Psoas muscle (tissue), 8 donors: ENCODE measurements at places on chromosomes 5 and 9. TPM values are rescaled to one million over a fixed set of nuclear protein-coding genes. Genes with fewer than 3 reads are reported as not detected.

Gene PCDHGB2
- 2.2 TPM for total RNA-seq

Gene OR1J2
- not detected for total RNA-seq

Gene INVS
- total RNA-seq = 7.3 TPM

GRCh38 chr5:181088289-181088688 lies 42.7 kb downstream of the OR2V1 start:
- DNase-seq = no peak

Gene FAM151B
- total RNA-seq = 1.2 TPM

Gene GABRA1
- not detected for total RNA-seq

DNA sequence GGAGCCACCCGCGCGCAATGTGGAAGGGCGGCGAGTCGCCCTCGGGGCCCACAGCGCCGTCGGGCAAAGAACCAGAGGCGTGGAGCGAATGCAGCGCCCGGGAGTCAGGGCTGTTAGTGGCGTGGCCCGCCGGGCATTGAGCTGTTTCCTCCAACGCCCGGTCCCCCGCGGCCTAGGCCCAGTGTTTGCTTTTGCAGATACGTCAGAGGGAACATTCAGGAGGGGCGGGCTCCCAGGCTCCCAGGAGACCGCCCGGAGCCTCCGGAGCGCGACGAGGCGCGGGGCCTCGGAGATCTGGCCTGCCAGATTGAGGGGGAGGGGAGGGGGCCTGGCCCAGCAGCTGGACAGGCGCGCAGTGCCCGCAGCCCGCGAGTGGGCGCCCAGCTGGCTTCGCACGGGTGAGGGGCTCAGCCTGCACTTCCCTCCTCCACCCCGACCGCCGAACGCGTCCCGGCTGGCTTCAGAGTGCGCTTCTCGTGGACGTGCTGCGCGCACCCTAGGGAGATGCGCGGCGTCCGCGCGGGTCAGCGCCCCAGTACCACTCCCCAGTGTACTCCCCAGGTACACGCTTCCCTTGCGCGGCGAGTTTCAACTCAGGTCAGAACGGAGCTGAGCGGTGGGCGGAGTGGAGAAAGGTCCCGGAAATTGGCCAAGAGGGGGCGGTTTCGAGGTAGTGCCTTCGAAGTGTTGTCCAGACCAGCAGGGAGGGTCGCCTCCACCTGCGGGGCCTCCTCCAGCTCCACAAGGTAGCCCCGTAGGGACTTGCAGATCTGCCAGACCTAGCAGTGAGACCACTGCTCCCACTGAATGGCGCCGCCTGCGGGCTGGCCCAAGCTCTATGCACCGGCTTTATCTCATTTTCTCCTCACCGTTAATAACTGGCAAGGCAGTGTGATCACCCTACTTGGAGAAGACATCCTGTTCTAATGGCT lies 130.4 kb downstream of the TMEM174 start:
- DNase-seq = no peak

Gene WNK2
- total RNA-seq = 35.5 TPM

GRCh38 chr5:82023644-82024043 lies 51.8 kb downstream of the ATG10 start:
- DNase-seq = no peak

DNA sequence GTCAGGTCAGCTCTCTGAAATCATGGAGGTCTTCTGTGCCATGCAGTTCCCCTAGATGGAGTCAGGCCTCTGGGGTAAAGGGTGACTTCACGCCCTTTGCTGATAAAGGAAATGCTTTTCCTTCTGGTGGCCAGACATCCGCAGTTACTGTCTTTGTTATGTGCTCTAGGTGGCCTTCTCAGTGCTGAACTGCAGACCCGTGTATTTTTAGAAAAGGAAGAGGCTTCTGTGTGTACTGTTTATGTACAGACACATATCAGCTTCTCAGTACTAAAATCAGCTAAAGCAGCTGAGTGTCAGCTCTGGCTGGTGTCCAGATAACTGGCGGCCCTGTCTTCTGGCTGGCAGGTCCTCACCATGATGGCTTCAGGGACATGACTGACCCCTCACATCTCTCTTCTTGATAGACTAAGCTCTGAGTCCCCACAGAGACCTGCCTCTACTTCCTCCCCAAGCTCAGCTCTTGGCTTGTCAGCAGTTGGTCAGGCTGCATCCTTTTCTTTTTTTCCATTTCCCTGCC lies 75.3 kb downstream of the ARHGAP26 start:
- no peak for DNase-seq

Gene GPR151
- total RNA-seq = not detected

Gene EMB
- total RNA-seq = 3.7 TPM

- DNase-seq = no peak
Observed at GRCh38 chr9:115327436-115328122, 209.6 kb upstream of the TNC start.

DNA sequence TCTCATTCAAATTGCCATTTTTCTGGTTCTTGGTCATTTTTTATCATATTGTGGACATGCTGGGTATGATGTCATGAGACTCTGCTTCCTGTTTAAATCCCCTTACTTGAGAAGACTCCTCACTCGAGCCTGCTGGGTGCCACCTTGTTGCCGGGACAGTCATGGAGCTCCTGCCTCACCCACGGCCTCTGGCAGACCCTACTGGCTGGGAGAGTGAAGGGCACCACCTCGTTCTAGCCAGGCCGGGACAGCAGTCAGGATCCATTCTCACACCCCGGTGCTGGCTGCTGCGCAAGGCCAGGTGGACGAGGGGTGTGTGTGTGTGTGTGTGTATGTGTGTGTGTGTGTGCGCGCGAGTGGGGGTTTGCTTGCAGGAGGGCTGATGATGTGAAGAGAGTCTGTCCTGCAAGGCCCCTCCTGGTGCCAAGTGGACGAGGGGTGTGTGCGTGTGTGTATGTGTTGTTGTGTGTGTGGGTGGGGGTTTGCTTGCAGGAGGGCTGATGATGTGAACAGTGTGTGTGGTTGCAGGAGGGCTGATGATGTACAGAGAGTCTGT lies 4.4 kb downstream of the CEP72 start:
- peak; percentile 44 for DNase-seq

Gene INSL4
- not detected for total RNA-seq

Gene TAF11L10
- not detected for total RNA-seq

DNA sequence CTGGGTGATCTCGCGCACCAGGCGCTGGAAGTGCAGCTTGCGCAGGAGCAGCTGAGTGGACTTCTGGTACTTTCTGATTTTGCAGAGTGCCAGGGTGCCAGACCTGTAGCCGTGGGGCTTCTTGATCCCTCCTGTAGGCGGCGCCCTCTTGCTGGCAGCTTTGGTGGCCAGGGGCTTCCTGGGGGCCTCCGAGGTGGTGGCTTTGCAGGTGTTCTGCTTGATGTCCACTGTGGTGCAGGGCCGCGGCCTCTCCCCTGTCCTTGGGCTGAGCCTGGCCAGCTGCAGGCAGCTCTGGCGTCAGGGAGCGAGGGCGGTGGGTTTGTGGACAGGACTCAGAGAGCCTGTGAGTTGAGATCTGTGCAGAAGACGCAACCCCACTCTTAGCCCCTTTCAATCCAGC lies 36.1 kb downstream of the TAF11L14 start:
- no peak for DNase-seq

Gene ACTBL2
- not detected for total RNA-seq

DNA sequence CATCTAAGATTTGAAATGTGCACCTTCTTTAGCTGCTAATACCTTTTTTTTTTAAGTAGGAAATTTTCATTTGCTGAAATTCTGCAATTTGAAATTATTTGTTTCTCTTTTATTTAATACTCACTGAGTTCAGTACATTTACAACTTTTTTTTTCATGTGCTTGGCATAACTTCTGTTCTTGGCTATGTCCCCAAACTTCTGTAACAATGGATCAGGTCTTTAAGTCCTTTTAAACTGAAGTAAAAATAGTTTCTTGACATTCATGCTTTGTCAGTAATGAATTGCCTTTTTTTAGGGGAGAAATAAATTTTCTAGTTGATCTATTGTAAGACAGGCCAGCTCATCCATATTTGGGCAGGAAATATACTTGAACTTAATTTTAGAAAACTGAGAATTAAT lies 41.5 kb downstream of the EDIL3 start:
- DNase-seq = no peak

- DNase-seq = no peak
Observed at GRCh38 chr5:127885176-127885575, 182.0 kb downstream of the CCDC192 start.

DNA sequence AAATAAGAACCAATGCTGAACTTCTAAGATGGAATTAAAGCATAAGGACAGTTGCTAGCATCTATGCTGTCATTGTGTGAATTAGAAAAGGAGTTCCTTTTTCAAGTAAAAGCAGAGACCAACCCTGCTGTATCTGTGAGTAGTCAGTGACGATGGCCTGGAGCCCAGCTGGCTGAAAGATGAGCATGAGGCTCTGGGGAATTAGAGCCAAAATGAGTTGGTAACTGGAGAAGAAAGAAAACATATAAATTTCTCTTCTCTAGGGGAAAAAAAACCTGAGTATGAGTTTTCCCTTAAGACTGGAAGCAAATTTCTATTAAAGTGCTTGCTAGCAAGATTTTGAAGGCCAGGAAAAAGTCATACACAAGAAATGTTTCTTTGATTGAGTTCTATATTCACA lies 1.6 kb upstream of the SPZ1 start:
- DNase-seq = no peak

Gene SMU1
- total RNA-seq = 15.4 TPM

Gene PCDHGA9
- 1.7 TPM for total RNA-seq

DNA sequence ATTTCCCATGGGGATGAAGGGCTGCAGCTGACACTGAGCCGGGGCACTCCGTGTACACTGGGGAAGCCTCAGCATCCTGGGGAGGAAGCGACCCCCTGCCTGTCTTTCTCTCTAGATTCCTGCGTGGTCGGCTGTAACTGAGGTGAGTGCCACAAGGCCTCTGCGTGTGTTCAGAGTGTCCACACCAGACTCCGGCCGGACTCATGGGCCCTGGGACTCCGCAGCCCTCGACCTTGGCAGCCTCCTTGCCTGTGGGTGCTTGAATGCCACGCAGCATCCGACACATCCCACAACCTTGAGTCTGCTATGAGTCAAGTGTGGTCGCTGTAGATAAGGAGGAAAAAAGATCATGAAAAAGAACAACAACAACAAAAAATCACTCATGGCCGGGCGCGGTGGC lies 23.4 kb downstream of the PAEP start:
- DNase-seq = peak; percentile 32

- no peak for DNase-seq
Observed at GRCh38 chr5:122374110-122374509, 62.1 kb downstream of the SNCAIP start.

Gene ORM1
- not detected for total RNA-seq

DNA sequence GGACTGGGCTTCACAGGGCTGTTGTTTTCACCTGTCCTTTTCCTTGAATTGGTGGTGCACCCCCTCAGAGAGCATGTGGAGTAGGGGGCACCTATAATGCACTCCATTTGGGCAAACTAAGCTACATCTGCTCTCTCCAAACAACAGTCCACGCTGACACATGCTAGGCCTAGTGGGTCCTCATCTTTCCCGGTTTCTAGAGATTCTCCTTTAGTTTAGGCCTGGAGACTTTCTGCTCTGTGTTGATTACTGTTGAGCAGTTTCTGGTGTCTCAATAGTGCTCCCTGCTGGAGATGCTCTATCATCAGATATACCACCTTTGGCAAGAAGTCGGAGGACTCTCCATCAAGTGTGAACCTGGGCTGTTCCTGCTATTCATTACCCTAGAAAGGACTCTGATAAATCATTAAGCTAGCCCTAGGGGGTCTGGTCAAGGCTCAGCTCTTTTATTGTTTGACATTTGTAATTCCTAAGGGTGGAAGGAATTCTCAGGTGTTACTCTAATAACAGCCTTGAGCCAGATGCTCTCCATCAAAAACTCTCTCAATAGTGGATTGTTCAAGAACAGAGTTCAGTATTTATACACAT lies 64.0 kb upstream of the FYB1 start:
- DNase-seq = no peak

- no peak for DNase-seq
Observed at GRCh38 chr5:132907161-132907560, 33.7 kb downstream of the LEAP2 start.

Gene ADGRD2
- not detected for total RNA-seq

DNA sequence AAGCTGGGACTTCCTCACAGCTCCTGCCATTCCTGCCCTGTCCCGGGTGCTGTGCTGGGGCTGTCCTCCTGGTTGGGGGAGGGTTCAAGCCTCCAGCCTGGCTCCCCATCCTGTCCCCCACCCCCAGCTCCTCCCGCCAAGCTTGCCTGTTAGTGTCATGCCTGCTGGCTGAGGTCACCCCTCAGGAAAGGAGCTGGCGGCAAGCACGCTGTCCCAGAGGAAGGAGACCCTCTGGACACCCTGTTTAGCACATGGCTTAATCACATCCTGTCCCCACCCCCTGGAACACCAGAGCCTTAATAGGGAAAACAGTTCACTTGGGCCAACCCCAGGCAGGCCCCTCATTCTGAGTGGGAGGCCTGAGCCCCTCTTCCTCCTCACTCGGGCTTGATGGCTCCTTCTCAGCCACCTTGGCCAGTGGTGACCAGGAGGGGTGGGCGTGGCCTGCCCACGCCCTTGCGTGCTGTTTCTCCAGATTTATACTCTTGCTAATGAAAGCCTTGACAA lies 9.2 kb upstream of the PHYHD1 start:
- peak; percentile 88 for DNase-seq

GRCh38 chr5:76528547-76529331 lies 94.5 kb downstream of the F2RL2 start:
- DNase-seq = no peak

DNA sequence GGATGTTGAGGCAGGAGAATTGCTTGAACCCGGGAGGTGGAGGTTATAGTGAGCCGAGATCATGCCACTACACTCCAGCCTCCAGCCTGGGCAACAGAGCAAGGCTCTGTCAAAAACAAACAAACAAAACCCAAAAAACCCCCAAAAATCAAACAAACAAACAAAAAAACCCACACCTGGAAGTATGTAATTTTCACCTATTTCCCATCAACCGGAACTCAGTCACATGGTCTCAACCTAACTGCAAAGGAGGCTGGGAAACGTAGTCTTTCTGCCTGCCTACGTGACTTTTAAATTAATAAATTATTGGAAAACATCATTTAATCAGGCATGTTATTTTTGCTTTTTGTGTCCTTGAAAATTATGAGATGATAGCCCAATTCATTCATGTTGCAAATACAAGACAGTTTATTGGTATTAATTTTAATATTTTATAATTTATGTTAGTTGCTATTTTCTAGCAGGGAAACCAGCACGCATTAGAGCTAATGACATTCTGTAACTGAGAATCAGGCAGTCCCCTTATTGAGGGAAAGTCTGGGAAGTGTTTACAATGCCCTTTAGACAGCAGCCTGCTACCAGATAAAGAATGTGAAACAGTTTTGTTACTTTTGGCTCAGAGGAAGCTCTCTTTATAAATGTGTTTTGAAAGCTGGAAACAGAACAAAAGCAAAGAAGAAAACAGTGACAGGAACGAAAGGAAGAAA lies 110.3 kb downstream of the NXNL2 start:
- no peak for DNase-seq

Gene RMND5B
- 48.1 TPM for total RNA-seq
